ENCODE measurements at places on chromosomes 7 and 10.

DNA sequence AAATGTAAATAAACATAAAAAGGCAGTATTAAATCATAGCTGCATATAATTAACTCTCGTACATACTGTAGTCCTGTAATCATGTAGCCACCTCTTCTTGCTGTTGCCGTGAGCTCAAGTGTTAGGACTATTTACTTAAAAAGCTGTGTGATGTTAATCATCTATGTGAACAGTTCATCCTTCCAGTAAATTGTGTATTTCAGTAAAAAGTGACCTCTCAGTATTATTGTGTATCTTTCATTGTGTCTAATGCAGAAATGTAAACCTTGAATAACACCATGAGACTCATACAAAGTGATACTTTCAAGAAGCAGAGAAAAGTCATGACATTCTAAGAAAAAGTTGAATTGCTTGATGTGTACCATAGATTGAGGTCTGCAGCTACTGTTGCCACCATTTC is 38.0 kb downstream of the ADD3 start:
- no peak for DNase-seq

DNA sequence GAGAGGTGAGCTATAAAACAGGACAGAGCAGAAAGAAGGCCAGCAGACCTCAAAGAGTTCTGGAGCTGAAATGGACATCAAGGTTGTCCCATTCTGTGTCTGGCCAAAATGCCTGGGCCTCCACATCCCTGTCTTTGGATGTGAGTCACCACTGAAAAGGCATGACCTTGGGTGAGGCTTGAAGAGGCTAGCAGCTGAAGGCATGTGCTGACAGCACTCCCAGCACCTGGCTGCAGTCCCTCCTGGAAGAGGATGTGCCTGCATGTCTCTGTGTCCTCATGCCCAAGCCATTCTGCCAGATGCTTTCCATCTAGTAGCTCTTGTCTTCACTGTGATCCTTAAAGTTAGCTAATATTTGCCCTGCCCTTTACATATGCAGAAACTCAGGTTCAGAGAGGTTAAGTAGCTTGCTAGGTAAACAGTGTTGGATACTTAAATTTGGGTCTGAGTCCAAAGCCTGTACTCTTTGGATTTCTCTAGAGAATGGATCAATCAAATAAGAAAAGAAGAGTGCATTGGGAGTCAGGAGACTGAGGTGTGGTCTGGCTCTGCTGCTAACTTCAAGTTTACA is 35.8 kb downstream of the HECW1 start:
- no peak for DNase-seq

DNA sequence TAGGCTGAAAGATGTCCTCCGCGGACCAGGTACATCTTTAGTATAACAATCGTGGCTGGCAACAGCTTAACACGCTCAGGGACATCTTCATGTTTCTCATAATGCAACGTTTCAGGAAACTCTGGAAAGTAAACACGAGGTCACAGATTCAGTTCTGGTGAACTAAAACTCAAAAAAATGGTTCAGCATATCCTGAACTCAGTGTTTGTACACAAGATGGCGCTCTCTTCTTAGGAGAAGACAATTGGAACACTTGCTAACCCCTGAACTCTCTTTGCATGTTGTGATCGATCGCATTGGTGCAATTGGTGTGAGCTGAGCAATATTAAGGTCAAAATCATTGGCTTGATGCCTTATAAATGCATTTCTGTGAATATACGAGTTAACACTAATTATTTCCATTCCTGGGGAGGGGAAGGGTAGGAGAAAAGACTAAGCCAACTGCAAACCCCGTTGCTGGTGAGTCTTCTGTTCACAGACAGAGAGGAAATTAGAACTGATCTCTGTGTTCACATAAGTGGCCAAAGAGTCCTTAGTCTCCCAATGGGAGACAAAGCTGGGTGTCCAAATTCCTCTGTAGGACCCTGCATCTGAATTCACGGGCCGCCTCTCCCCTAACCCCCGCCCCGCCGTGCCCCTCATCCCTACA is 52.6 kb upstream of the FAM180A start:
- peak; percentile 68 for DNase-seq

- no peak for DNase-seq
These were observed 33.5 kb upstream of the VPS41 start for GRCh38 chr7:38942431-38943051.

DNA sequence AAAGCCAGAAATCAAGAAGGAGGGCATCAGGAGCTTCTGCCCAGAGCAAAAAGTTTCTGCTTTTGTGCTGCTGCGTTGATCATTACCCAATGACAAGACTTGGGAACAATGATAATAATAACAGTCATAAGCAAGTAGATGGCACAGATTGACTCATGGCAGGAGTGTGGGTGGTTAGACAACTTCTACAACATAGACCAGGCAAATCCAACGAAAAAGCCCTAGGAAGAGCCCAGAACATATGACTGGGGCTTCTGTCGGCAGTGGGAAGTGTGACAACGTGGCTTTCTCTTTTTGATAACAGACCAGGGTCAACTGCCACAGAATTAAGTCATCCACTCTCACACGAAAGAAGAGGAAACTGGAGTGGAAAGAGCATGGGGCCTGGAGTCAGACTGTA is 85.4 kb upstream of the TRIL start:
- no peak for DNase-seq

DNA sequence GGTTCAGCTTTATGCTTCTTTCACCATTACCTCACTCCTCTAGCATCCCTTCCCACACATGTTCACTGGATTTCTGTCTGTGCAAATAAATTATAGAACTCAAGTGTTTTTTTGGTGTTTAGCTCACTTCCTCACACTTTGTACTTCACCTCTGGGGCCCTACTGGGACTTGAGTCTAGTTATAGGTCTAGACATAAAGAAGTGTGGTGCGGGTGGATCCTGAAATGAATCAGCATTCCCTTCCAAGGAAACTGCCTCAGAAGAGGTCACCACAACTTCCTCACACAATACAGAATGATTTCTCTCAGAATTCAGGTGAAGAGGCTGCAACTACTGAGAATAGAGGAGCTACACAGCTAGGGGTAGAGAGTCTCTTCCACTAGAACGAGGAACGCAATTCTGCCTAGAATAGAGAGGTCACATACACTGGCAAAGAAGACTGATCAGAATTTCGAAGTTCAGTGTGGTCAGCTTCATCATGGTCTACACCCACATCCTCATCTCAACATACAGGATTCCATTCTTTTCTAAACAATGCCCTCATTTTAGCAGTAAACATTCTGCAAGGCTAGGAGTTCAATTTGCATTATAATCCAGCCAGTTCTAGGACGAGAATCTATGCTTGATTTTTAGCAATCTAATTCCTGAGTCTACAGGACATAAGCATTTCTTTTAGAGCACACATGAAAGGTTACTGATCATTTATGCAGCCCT is 938.7 kb upstream of the PHF14 start:
- no peak for DNase-seq

Measured in left kidney (tissue), 8 donors.